Stimulated activated CD8-positive, alpha-beta memory T cell treated with anti-CD3 and anti-CD28 coated beads, Interleukin-7, amount 100 ng/mL, for 1 hour (primary cell): ENCODE measurements at places on chromosomes 2 and 18.

- DNase-seq = peak; percentile 67
Measured at GRCh38 chr2:218880102-218880858, at the start of gene WNT10A. Gene WNT10A, plus strand, starts transcription at chr2:218880852. Its CDS starts 144 bp downstream, at chr2:218880996.

DNA sequence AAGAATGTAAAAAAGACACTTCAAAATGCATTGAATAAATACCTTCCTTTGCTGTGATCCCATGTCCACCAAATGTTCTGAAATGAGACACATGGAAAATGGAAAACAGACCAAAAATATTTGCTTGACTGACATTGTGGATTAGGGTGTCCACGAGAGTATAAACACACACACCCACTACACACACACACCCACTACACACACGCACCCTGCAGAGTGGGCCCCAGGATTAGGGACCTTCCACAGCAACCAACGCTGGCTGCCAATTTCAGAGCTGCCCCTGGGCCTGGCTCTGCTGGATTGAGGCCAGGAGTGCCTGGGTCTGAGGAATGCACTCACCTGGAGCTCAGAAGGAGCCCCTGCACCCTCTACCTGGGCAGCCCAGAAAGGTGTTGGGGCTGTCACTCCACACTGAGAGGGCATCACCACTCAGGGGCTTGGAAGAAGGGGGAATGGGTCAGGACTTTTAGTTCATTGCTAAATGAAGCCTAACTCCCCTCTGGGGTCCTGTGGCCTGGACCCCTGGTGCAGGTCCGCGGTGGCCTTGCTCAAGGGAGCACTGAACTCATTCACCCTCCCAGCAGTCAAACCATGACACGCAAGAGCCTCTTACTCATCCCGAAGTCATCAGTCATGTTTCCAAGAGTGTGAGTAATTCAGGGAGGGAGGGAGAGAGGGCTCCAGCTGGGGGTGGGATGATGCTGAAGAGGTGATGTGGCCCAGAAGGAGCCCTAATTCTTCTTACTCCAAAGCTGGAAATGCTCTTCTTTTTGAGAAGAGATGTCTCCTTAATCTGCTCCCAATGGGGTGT is 50.2 kb upstream of the PLB1 start:
- DNase-seq = no peak

- no peak for DNase-seq
Measured at GRCh38 chr2:42001711-42002201, 46.1 kb upstream of the PKDCC start.

- DNase-seq = no peak
Measured at GRCh38 chr2:221381928-221382488, 190.1 kb downstream of the EPHA4 start.

DNA sequence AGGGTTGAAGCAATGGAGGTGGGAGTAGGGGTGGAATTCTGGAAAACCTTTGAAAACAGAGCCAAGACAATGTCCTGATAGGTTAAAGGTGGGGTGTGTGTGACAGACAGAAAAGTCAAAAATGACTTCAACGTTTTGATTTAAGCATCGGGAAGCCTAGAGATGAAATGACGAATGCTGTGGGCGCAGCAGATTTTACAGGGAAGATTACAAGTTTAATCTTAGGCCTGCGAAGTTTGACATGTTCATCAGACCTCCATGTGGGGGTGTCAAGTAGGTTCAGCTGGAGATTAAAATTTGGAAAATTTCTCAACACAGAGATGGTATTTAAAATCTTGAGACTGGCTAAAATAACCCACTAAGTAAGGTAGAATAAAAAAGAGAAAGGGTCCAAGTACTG is 453.3 kb downstream of the TXNL1 start:
- DNase-seq = no peak

GRCh38 chr18:9283791-9284190 is 50.8 kb upstream of the TWSG1 start:
- no peak for DNase-seq

DNA sequence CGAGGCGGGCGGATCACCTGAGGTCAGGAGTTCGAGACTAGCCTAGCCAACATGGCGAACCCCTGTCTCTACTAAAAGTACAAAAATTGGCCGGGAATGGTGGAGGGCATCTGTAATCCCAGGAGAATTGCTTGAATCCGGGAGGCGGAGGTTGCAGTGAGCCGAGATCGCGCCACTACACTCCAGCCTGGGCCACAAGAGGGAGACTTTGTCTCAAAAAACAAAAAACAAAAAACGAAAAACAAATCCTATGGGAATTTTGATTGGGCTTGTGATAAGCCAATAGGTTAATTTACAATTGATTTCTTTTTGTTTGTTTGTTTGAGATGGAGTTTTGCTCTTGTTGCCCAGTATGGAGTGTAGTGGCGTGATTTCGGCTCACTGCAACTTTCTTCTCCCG is 24.2 kb upstream of the TOGARAM2 start:
- no peak for DNase-seq

DNA sequence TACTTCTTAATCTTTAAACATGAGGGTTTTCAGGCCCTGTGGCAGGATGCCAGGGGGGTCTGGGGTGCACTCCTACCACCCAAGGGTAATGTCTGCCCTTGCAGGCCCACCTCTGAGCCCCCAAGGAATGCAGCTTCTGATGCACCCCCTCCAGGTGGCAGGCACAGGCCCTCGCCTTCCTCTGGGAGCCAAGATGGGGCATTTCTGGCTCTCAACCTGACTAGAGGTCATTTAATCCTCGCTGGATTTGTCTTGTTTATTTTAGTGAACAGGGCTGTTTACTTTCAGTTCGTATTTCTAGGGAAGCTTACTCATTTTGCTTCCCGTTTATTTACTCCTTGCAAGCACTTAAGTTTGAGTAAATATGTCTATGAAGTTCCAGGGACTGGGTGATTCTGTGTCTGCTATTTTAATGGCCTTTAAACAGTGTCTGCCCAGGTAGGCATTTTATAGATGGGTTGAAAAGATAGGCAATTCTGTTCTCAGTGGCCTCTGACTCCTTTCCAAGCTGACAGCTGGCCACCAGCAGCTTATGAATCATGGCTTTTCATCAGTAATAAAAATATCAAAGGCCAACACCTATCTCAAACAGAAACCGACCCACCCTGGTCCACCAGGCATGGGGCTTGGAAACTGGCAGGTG is 11.1 kb upstream of the DNPEP start:
- no peak for DNase-seq

DNA sequence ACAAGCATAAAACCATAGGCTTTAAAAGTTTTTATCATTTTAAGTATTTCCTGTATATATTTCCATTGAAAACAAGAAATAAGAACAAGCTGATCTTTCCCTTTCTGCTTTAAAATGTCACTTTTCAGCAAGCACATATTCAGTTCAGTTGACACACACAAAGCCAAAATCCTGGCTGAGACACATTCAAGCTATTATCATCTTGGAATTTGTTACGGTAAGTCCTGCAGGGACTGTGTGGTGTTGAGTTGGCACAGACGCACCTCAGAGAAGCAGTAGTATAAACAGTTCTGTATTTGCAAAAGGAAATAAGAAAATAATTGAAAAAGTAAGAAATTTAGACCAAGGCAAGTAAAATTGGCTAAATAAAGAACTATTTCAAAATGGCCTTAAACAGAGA is 10.4 kb upstream of the DAW1 start:
- no peak for DNase-seq

- no peak for DNase-seq
Measured at GRCh38 chr18:74977041-74977440, 231.9 kb downstream of the PTGR3 start.

- no peak for DNase-seq
Measured at GRCh38 chr2:54658564-54659071, 64.8 kb upstream of the EML6 start.

DNA sequence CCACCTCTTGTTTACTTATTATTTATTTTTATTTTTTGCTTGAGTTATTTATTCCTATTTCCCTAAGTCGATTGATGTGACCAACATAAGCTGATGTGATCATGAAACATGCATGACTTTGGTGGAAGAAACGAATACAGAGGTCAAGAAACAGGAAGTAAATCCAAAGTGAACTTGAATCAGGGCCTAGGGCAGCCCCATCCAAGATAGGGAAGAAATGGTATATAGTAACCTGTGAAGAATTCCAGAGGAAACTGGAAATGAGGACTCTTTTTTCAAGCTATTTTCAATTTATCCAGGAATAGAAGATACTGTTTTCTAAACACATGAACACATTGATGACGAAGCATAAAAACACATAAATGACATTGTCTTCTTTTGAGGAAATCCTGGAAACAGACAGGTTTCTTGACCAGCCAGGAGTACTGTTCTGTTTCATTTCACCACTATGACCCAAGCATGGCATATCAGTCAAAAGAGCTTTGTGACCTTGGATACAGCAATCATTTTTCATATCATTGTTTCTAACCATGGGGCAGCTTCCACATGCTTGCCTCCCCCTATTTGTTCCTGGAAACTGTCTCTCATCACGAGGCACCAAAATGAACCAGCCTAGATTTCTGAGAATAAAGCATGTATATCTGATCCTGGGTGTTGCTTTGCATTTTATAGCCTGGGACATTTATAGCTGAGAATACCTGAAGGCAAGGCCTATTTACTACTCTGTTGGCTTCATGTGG is 9.1 kb upstream of the LCLAT1 start:
- DNase-seq = no peak

- no peak for DNase-seq
Measured at GRCh38 chr2:72033636-72034035, 114.0 kb downstream of the CYP26B1 start.

GRCh38 chr18:70671889-70672565 is 383.2 kb downstream of the SOCS6 start:
- DNase-seq = no peak

DNA sequence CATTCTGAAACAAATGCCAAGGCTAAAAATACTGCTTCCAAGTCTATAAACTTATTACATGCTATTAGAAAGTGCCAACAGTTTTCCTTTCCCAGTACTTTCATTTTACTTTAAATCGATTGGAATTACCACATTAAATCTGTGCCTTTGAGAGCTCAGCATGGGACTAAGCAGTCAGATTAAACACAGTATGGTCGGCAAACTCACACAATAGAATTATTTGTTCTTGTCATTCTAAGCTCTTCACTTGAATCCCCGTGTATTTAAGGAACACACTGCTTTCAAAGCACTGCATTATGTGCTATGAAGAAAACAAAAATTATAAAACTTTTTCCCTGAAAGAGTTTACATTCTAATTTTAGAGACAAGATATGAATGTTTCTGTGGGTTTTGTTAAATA is 444.4 kb upstream of the SLC39A10 start:
- no peak for DNase-seq

DNA sequence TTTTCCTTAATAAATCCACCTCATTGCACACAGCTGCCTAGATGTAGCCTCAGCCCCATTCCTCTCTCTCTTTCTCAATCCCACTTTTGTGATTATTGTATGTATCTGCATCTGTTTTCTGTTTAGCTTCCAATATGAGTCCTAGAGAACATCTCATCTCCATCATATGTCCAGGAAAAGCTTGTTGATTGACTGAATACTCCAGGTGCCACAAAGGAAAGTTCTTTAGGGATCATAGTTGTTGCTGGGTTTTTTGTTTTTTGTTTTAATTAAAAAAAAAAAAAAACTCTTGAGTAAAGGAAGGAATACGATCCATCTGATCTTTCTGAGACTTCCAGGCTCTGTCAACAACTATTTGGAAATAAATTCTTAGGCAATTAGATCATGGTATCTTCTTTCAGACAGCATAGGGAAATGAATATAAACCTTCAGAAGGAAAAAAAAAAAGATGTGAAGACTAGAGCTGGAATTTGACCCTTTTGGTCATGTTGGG is 42.5 kb downstream of the KIAA2012 start:
- DNase-seq = no peak

DNA sequence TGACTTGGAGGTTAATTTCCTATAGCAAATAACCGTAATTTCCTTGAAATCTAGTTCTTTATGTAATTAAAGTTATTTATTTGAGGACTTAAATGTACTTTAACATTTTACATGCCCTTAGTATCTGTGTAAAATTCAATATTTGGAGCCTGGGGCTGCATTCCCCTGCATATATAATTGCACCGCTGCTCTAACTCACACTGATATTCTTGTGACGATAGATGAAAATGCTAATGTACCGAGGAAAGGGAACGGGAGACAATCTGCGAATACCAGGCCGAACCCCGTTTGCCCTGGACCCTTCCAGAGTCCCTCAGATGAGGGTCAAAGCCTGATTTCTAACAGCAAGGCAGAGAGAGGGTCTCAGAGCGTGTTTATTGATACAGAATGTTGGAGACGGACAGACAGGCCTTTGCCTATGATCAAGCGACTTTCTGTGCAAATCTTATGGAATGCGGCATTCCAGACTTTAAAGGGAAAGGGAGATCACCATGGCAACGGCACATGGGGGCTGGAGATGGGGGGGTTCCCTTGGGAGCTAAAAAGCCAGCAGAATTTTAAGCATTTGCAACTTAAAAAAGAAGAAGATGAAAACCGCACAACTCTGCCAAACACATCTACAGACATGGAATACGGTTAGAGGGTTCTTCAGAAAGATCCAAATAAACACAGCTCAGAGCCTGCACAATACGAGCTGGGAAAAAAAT is 57.6 kb upstream of the TWIST2 start:
- DNase-seq = no peak

GRCh38 chr18:5842653-5843052 is 52.7 kb downstream of the TMEM200C start:
- DNase-seq = no peak

GRCh38 chr2:9565436-9566153 is 10.0 kb upstream of the ADAM17 start:
- no peak for DNase-seq
